ENCODE measurements at places on chromosomes 13 and 19.

DNA sequence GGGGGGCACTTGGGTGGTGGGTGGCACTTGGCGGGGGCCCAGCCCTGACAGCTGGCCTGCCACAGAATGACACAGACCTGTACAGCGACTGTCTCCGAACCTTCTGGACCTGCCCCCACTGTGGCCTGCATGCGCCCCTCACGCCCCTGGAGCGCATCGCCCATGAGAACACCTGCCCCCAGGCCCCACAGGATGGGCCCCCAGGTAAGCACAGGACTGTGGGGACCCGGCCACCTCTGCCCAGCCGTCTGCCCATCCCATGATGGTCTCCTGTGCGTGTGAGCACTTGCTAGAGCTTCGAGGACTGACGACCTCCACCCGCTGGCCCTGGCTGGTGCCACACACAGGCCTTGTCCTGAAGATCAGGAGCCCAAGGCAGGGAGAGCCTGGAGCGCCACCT is 32.0 kb downstream of the DHX34 start:
- DNase-seq, result no peak

- peak; percentile 75 for DNase-seq
Measured at GRCh38 chr13:112510002-112510780, 77.8 kb downstream of the TUBGCP3 start.

- DNase-seq, result peak; percentile 62
Measured at GRCh38 chr19:3253270-3253669, 28.8 kb downstream of the CELF5 start.

DNA sequence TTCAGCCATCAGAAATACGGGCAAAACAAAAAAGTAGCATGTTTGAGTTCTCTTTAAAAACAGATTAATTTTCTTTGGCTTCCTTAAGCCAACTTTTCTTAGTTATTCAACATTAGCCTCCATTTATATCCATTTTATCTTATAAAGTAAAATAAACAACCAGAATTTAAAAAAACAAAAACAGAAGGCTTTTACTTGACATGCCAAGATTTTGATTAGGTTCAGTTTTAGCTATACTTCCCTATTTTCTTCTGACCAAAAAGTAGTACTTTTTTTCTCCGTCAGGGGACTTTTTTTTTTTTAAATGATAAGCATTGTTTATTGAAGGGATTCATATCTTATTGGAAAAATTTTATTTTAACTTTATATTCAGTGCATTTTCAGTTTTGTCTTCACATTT is 18.1 kb downstream of the RNASEH2B start:
- DNase-seq, result no peak

GRCh38 chr13:73696271-73696670 is 437.9 kb downstream of the KLF12 start:
- DNase-seq, result no peak

- DNase-seq, result no peak
Measured at GRCh38 chr19:17286263-17286662, 4.6 kb downstream of the ANKLE1 start.
